ENCODE measurements at places on chromosomes 5 and 9.

GRCh38 chr5:137146402-137146890 is 352.7 kb downstream of the SPOCK1 start:
- H3K4me3 ChIP-seq: no peak overlapping the region
- H3K36me3 ChIP-seq: no peaks in the 10 kb centered on the region
- no peak overlapping the region for H3K27ac ChIP-seq
- no peaks in the 10 kb centered on the region for H3K27me3 ChIP-seq
- DNase-seq: no peak
- H3K4me1 ChIP-seq: no peaks in the 10 kb centered on the region

DNA sequence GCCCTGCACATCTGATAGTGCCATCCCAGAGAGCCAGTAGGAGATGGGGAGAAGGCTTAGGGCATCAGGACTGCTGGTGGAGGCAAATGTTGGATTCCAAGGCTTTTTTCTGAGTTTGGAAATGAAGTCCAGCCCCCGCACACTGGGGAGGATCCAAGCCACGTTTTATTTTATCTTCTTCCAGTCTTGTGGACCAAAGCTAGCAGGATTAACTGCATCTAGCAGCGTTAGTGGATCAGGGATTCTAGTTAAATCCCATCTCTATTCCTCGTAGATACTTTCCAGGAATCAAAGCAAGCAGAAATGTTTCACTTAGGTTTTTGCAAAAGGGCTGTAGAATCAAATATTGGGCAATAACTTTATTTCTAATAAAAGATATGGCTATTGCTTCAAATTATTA is 114.7 kb upstream of the OR13F1 start:
- H3K27ac ChIP-seq: no peak overlapping the region

DNA sequence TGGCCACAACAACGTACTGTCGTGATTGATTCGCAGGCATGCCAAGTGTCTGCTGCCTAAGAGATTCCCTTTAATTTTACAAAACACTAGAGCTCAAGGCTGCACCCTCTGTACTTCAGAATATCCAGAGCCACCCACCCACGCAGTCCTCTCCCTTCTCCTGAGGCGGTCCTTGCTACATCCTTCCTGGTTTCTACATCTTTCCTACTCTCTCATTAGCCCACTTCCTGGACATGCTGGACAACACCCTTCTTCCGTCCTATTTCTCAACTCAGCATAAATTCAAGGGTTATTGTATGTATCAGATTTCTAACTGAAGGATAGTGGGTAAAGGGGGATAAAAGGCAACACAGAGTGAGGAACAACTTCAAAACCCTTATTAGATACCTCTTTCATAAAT is 148.4 kb upstream of the MAP3K1 start:
- no peak overlapping the region for H3K4me3 ChIP-seq
- H3K36me3 ChIP-seq: no peaks in the 10 kb centered on the region
- DNase-seq: no peak
- H3K27ac ChIP-seq: no peak overlapping the region

GRCh38 chr5:55402199-55402598 is 94.4 kb downstream of the MTREX start:
- no peaks in the 10 kb centered on the region for H3K4me1 ChIP-seq
- no peak for DNase-seq

GRCh38 chr9:1354086-1354485 is 303.9 kb downstream of the DMRT2 start:
- H3K27ac ChIP-seq: no peak overlapping the region
- no peak for DNase-seq
- no peaks in the 10 kb centered on the region for H3K27me3 ChIP-seq
- no peaks in the 10 kb centered on the region for H3K4me1 ChIP-seq

- peaks cover 46% of the 10 kb centered on the region for H3K4me1 ChIP-seq
- peak within 1 kb of the TSS; percentile 87 for H3K4me3 ChIP-seq
- H3K27me3 ChIP-seq: no peaks in the 10 kb centered on the region
Measured at GRCh38 chr9:127423934-127424675, at the start of gene ZNF79. ZNF79 (plus strand) TSS chr9:127424382; CDS start chr9:127424788, 406 bp downstream.

GRCh38 chr9:115104908-115105307 is 13.0 kb downstream of the TNC start:
- no peak overlapping the region for H3K27ac ChIP-seq
- H3K4me1 ChIP-seq: no peaks in the 10 kb centered on the region
- H3K4me3 ChIP-seq: no peak overlapping the region
- DNase-seq: no peak
- no peaks in the 10 kb centered on the region for H3K27me3 ChIP-seq
- no peaks in the 10 kb centered on the region for H3K36me3 ChIP-seq

- H3K27me3 ChIP-seq: no peaks in the 10 kb centered on the region
- H3K4me3 ChIP-seq: no peak overlapping the region
- no peaks in the 10 kb centered on the region for H3K36me3 ChIP-seq
- DNase-seq: no peak
- H3K27ac ChIP-seq: no peak overlapping the region
Measured at GRCh38 chr5:38008198-38008597, 168.4 kb upstream of the GDNF start.

DNA sequence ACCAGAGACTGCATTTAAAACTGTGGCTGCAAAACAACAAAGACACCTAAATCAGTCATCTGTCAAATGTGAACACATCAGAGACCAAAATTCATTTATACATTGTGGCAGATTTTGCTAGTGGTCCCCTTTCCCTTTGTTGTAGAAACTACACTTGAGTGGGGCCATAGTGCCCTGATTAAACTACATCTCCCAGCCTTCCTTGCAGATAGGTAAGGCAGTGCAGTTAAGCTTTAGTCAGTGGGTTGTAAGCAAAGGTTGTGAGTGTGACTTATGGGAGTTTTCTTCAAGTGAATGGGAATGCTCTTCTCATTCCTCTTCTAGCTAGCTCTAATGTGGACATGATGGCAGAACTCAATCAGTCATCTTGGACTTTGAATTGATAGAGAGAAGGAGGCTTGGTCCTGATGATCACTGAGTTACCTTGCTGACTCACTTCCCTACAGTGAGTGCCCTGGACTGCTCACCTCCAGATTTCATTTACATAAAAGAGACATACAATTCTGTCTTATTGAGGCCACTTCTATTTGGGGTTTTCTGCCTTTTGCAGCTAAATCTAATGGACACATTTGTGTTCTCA is 35.2 kb upstream of the SPARC start:
- no peaks in the 10 kb centered on the region for H3K27me3 ChIP-seq
- no peak overlapping the region for H3K27ac ChIP-seq
- no peaks in the 10 kb centered on the region for H3K4me1 ChIP-seq

All from CD4-positive, alpha-beta memory T cell (primary cell).